ENCODE measurements at places on chromosomes 12 and 14.

DNA sequence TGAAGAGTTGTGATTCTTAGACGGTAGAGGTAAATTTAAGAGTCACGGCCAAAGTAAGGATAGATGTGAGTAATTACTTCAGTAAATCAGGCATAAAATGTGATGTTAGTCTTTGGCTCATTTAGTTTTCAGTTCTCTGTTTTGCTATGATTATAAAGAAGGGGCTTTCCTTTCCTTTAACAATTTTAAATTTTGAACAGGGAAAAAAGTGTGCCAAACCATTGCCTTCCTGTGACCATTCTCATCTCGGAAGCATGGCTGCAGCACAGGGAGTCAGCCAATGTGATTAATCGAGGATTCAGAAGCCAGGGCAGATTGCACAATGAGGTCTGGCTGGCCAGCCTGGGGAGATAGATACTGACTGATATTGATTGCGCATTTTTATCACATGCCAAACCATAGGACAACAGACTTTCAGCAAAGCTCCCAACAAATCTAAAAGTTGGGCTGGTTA, 480.2 kb upstream of the PRICKLE1 start:
- no peak for DNase-seq

- no peak for DNase-seq
These were observed 130.3 kb upstream of the FUT8 start for GRCh38 chr14:65281991-65282895.

- no peak for DNase-seq
These were observed 49.3 kb downstream of the DLK1 start for GRCh38 chr14:100775831-100776591.

GRCh38 chr12:122830517-122831214, 4.6 kb upstream of the HIP1R start:
- no peak for DNase-seq

GRCh38 chr12:132582582-132583410, 27.6 kb downstream of the LRCOL1 start:
- no peak for DNase-seq

- no peak for DNase-seq
These were observed 93.3 kb downstream of the DAAM1 start for GRCh38 chr14:59281609-59282377.

- DNase-seq, result no peak
These were observed 553 bp upstream of the DAZAP2 start for GRCh38 chr12:51238037-51238509.

DNA sequence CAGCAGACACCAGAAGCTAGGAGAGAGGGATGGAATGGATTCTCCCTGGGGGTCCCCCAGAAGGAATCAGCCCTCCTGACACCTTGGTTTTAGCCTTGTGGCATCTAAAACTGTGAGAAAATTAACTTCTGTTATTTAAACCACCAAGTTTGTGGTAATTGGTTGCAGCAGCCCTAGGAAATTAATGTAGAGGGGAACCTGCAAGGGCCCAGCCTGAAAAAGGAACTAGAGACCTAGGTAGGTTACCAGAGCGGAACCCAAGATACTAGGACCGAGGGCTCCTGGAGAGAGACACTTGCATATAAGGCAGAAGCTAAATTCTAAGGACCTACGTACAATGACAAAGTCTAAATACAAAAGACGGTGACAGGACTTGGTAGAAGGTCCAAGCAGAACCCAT, 8.1 kb upstream of the DENND5B start:
- DNase-seq, result peak; percentile 11

- DNase-seq, result peak; percentile 64
These were observed 223.3 kb downstream of the CHST11 start for GRCh38 chr12:104680070-104680469.

GRCh38 chr12:32558903-32559302, 120.2 kb upstream of the DNM1L start:
- no peak for DNase-seq

DNA sequence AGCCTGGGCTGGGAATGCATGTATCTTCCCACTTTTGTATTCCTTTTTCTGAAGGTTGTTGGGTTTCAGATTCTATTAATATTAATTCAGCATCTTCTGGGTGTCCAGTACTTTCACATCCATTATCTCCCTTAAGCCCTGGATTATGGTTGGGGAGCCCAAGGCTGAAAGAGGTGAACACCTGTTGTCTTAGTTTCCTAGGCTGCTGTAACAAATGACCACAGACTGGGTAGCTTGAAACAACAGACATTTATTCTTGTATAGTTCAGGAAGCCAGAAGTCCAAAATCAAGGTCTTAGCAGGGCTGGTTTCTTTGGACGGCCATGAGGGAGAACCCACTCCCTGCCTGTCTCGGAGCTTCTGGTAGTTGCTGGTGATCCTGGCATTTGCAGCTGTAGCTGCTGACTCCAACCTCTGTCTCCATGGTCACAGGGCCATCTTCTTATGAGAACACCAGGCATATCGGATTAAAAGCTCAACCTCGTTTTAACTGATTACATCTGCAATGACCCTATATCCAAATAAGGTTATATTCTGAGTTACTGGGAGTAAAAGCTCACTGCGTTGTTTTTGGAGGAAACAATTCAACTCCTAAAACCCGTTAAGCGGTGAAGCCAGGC, 68.2 kb upstream of the CLMN start:
- DNase-seq, result no peak

DNA sequence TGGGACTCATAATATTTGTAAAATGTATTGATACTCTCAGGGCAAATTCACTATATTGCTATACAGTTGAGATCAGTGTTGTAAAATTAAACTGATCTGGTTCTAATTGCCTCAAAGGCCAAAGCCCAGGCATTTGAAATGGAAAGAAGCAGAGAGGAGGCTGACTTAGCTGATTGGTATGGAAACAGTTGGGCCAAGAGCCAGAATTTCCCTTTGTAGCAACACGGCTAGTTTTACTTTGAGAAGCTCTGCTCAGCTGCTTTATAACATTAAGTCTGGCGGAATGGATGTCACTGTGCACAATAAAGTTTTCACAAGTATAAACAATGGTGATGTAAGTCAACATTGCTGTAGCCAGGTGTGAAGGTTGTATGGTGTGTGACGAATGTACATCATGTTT, 186.4 kb downstream of the MSRB3 start:
- no peak for DNase-seq

GRCh38 chr14:42715316-42715715, 1108.6 kb downstream of the LRFN5 start:
- no peak for DNase-seq

GRCh38 chr14:47439953-47440352, 235.5 kb downstream of the MDGA2 start:
- DNase-seq, result no peak
